Left renal cortex interstitium (tissue), 4 donors: ENCODE measurements at places on chromosomes 13 and 19.

DNA sequence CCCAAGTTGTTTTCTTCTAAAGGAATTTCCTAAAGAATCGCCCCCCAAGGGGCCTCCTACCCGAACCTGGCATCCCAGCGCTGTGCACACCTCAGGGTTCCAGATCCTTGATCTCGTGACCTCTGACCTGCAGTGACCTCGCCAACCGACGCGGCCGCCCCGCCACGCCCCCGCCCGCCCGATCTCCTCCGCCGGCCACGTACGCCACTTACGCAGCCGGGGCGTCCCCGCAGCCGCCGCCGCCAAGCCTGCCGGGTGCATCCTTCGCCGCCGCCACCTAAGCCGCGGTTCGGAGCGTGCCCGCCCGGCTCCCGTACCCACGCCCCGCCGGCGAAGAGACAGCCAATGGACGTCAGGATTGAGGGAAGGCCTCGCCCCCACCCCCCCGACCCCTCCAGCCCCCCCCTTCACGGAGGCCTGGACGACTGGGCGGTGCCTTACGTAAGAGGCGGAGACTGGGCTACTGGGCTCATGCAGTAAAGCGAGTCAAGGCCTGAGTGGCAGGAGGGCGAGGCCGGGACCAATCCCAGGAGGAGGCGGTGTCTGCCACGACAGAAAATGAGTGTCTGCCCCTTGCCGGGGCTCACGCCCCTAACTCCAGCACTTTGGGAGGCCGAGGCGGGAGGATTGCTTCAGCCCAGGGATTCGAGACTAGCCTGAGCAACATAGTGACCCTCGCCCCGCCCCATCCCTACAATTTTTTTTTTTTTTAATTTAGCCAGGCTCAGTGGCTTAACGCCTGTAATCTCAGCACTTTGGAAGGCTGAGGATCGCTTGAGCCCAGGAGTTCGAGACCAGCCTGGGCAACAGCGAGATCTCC is at the start of gene YIF1B:
YIF1B (minus strand) TSS at position 291 of the 820 bp plus-strand sequence; CDS start at position 261, 30 bp downstream.
- DNase-seq: peak; percentile 68

DNA sequence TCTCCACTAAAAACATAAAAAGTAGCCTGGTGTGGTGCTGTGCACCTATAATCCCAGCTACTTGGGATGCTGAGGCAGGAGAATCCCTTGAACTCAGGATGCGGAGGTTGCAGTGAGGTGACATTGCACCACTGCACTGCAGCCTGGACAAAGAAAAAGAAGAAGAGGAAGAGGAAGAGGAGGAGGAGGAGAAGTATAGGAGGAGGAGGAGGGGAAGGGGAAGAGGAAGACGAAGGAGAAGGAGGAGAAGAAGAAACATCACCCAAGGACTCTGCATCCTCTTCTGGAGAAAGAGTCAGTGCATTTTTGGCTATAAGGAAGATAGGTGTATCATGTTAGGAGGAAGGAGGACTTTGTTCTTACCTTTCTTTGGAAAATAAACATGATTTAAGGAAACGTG is 13.0 kb upstream of the FPR3 start:
- DNase-seq: no peak

GRCh38 chr13:23254506-23254905 is 73.7 kb downstream of the SGCG start:
- DNase-seq: no peak

- DNase-seq: no peak
Measured at GRCh38 chr19:7916103-7916954, 1.7 kb downstream of the TGFBR3L start.

- DNase-seq: no peak
Measured at GRCh38 chr13:34409496-34410182, 532.4 kb upstream of the NBEA start.

DNA sequence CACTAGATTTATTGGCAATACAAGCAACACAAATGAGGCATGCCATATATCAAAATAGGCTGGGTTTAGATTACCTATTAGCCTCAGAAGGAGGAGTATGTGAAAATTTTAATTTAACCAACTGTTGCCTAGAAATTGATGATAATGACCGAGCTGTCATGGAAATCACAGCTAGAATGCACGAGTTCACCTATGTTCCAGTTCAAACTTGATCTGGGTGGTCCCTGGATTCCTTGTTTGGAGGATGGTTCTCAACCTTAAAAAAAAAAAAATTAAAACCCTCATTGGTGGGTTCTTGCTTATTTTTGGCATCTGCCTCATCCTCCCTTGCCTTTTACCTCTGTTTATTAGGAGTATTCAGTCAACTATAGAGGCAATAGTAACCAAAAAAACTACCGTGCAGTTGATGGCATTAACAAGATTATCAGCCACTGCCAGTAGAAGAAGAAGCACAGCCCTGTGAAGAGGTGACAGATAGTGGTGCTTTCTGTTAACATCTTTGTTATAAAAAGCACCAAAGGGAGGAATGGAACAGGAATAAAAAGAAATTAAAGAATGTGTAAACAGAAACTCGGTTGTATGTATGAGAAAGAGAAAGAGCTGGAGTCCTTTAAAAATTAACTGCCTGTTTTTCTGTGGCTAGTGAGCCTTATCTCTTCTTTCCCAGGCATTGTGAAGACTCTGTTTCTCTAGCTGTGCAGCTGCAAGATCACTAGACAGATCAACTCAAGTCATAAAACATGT is 106.4 kb downstream of the ZNF429 start:
- no peak for DNase-seq

- no peak for DNase-seq
Measured at GRCh38 chr19:37313335-37313627, 57.6 kb upstream of the ZNF527 start.

- no peak for DNase-seq
Measured at GRCh38 chr13:21078501-21078900, 17.1 kb upstream of the LATS2 start.

DNA sequence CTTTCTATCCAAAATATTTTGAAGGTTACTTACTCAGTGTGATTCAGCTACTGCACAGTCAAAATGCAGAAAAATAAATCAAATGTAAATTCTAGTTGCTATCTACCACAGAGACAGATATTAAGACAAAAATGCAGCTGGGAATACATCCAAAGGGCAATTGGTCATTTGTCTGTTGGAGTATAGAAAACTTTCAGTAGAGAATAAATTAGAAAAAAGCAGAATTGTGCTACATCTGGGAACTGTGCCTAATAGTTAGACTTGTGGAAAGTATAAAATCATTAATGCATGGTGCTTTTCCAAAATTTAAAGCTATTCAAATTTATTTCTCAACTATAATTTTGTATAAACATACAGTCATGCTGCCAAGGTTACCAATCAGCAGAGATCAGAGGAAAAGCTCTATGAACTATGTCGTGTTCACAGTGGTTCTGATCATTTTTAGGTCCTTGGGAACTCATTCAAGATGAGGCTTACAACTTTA is 1635.8 kb downstream of the PCDH9 start:
- peak; percentile 42 for DNase-seq

- no peak for DNase-seq
Measured at GRCh38 chr19:48355365-48355954, 8.3 kb downstream of the TMEM143 start.

DNA sequence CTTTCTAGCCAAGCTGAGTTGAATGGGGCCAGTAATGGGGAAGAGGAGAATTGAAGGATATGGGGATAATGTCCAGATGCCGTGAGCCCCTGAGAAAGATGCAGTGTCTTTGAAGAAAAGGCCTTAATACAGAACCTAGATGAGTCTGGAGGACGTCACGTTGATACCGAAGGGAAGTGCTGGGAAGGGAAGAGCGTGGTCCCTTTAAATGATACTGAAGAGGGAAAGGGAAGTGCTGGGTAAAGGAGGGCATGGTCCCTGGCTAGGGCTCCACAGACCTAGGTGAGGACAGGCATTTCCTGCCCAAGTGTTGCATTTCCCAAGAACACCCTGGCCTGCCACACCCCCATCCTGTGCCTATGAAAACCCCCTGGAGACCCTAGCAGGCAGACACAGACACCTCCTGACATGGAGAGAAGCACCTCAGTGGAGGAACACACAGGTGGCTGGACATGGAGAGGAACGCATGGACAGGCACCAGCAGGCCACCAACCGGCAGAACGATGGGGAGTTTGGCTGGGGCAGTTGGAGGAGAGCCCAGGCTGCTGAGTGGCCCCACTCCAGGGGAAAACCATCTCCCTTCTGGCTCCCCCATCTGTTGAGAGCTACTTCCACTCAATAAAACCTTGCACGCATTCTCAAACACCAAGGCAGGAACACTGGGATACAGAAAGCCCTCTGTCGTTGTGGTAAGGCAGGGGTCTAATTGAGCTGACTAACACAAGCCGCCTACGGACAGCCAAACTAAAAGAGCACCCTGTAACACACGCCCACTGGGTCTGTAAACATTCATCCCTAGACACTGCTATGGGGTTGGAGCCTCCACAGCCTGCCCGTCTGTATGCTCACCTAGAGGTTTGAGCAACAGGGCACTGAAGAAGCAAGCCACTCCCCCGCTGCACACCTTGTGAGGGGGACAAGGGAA is 34.9 kb upstream of the POMP start:
- no peak for DNase-seq

GRCh38 chr13:72782717-72783116 is 784 bp downstream of the PIBF1 start:
- peak; percentile 2 for DNase-seq

DNA sequence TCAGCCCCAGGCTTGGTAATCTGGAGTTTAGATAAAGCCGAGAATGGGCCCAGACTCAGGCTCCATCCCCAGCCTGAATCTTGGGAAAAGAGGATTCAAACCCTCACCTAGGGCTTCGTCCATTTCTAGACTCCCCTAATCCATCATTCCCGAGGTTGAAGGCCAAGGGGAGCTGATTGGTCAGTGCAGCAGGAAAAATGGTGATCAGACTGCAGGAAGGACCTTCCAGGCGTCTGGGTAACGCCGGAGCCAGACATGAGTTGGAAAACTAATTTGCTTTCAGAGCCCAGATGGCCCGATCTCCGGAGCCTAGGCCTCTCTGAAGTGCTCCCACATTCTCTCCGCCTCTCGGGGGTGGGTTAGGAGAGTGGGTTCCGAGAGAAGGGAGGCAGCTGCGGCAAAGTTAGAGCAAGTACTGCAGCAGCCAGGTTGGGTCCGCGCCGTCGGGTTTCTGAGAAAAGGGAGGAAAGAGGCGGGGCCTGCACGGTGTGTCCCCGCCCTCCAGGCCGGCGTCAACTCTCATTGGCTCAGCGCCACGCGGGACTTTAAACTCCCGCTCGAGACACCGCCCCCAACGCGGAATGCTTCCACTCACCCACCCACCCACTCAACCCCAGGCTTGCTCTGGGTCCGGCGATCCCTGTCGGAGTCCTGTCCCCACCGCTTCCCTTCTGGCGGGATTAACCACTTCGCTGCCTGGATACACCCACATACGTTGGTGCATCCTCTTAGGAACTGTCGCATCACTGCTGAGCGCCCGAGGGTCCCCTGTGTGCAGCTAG is 788 bp upstream of the RTBDN start:
- no peak for DNase-seq

GRCh38 chr13:41199526-41199925 is 5.2 kb upstream of the KBTBD7 start:
- DNase-seq: no peak

GRCh38 chr13:25871389-25872125 is 180.3 kb downstream of the SHISA2 start:
- no peak for DNase-seq

- DNase-seq: peak; percentile 16
Measured at GRCh38 chr13:85799097-85799582, at the start of gene SLITRK6. TSS of gene SLITRK6 (minus strand) at chr13:85799419. CDS start at chr13:85796508, 2,911 bp downstream.

DNA sequence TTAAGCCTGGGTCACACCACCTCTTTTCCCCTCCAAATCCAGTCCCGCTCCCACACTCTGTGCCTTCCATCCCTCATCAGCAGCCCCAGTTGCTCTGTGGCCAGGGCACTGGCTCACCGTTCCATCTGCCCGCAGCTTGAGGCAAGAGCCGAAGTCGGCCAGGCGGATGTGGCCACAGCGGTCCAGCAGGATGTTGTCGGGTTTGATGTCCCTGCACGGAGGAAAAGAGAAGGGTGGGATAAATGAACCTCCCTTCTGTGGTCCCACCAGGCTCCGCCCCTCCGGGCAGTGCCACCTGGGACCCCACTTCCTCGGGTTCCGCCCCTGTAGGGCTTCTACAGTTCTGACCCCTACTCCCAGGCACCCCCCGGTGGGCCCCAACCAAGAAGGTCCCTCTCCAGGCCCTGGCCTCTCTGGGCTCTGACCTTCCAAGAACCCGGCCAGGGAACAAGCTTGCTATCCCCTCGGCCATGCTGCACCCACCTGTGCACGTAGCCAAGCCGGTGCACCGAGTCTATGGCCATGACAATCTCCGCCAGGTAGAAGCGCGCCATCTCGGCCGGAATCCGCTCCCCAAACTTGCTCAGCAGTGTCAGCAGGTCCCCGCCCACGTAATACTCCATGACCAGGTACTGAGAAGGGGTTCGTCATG is 4.2 kb downstream of the DMPK start:
- DNase-seq: no peak

DNA sequence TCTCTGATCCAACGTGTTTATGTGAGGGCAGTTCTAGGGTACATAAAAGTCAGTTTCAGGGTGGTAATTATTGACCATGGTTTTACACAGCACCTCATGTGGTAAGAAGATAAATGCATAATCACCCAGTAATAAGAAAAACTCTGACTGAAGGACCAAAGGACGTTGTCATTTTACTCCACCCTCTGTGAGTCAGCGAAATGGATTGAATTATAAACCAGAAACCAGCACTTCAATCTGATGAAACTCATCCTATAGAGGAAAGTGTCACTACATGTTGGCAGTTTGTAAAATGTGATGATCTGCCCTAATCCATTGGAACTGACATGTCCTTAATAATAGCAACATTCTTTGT is 406.8 kb downstream of the KLF5 start:
- DNase-seq: no peak

DNA sequence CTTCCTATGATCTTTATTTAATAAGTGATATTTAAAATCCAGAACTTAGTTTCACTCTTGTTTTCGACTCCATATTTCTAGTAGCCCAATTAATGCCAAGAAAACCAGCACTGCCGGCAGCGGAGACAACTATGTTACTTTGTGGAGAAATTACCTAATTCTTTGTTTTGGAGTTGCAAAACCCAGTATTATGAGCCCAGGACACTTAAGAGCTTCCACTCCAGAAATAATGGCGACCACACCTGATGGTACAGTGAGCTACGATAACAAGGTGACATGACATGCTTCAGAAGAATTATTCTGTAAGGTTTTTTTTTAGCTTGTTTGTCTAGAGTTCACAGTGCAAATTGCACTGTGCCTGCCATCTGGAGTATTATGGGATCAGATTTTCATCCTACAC is 136.4 kb downstream of the ZAR1L start:
- DNase-seq: no peak

- no peak for DNase-seq
Measured at GRCh38 chr13:99353836-99354235, 46.6 kb upstream of the GPR183 start.

GRCh38 chr13:32713397-32713796 is 127.1 kb downstream of the PDS5B start:
- DNase-seq: no peak

- DNase-seq: no peak
Measured at GRCh38 chr13:76226941-76227340, 590.8 kb downstream of the LMO7 start.

GRCh38 chr19:48085904-48086864 is 24.4 kb downstream of the PLA2G4C start:
- no peak for DNase-seq
